ENCODE measurements at places on chromosomes 3 and 15.

DNA sequence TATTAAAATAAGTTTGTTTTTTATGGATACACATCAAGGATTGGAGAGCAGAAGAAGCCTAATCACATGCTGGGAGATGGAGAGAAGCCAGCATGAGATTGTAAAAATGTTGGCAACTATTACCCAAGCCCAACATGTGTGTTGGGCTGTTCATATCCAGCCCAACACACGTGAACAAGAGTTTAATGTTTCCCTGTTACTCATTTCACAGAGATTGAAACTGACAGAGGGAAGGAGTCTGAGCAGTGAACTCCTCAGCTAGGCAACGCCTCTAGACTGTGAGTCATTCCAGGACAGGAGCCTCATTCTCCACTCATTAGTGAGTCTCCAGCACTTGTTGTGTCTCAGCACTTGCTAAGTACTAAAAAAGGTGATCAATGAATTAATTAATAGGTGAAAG lies 43.2 kb upstream of the CMSS1 start:
- ATAC-seq = peak; percentile 78

DNA sequence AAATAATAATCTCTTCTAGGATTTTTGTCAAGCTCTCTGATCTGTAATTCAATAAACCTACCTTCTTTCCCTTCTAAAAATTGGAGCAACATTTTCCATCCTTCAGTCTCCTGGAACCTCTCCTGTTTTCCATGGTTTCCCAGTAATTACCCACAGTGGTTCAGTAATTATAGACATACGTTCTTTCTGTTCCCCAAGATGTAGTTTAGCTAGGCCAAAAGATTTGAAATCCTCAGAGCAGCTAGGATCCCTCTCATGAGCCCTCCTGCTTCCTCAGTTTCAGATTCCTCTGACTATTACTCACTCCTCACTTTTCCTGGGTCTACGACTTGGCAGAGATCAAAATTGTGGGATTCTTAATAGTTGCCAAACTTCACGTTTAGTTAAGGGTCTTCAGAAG lies 76.9 kb upstream of the IGSF10 start:
- ATAC-seq = no peak

DNA sequence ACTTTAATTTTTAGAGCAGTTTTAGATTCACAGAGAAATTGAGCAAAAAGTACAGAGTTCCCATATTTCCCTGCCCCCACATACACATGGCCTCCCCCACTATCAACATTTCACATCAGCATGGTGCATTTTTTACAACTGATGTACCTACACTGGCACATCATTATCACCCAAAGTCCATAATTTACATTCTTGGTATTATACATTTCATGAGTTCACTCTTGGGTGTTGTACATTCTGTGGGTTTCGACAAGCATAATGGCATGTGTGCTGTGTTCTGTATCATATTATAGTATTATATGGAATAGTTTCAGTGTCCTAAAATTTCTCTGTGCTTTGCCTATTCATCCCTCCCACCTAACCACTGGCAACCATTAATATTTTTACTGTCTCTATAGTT lies 419.8 kb upstream of the THBS1 start:
- ATAC-seq = no peak

DNA sequence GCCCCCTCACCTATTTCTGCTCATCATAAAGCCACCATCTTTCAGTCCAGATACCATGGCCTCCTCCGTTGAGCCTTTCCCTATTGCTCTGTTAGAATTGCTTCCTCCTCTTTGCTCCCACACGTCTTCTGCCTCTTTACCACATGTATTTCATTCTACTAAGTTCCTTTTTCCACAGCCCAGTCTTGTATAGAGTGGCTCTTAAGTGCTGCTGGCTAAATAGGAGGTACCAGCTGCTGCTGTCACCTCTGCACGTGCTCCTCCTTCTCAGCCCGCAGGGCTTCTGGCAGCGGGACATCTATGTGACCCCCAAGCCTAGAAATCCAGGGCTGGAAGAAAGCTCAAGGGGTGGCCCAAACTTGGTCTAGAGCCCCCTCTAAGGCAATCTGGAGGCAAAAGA lies 38.8 kb upstream of the PLXND1 start:
- ATAC-seq = no peak

GRCh38 chr3:151630938-151631441 lies 102.7 kb upstream of the AADACL2 start:
- no peak for ATAC-seq

DNA sequence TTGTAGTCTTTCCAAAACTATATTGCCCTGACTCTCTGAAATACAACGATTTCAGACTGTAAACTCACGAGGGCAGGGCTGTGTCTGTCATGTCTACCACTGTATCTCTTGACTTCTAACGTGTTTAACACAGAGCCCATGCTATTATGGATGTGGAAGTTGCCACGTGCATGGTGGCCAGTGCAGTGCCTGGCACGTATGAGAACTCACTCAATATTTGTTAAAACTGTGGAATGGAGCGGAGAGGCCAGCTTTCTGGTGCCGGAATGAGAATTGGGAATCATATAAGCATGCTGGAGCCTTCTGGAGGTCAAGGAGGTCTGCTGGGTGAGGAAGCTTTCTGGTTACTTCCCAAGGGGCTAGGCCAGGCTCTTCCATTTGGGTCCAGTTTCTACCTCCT lies 220.6 kb upstream of the LYSMD4 start:
- no peak for ATAC-seq

- peak; percentile 56 for ATAC-seq
These were observed 10.3 kb downstream of the PIK3CA start for GRCh38 chr3:179158336-179159039.

GRCh38 chr3:155231792-155232191 lies 61.7 kb downstream of the STRIT1 start:
- ATAC-seq = no peak

Measured in activated CD4-positive, CD25-positive, alpha-beta regulatory T cell treated with anti-CD3 and anti-CD28 coated beads, Interleukin-2, amount 50 U/mL, for 24 hours (primary cell).